ENCODE measurements at places on chromosomes 2 and 18. TPM values are rescaled to one million over a fixed set of nuclear protein-coding genes. Genes with fewer than 3 reads are reported as not detected.

- no peak for DNase-seq
Observed at GRCh38 chr2:231521443-231521842, 8.8 kb downstream of the NMUR1 start.

DNA sequence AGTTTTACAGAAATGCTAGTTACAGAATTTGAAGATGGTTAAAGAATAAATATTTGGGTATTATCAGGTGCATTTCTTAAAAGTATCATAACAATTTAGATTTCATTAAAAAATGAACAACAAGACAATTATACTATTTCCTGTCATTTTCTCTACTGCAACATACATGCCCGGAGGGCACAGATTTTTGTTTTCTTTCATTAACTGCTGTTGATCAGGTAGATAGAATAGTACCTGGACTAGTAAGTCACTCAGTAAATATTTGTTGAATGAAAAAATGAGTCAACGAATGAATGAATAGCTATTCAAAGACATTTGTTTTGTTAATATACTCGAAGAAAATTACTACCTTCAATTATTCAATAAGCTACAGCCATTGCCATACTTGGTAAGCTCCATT lies 531.2 kb upstream of the VRK2 start:
- DNase-seq: no peak

Gene FAM124B
- total RNA-seq: 0.94 TPM

Gene ZSWIM2
- total RNA-seq: not detected

DNA sequence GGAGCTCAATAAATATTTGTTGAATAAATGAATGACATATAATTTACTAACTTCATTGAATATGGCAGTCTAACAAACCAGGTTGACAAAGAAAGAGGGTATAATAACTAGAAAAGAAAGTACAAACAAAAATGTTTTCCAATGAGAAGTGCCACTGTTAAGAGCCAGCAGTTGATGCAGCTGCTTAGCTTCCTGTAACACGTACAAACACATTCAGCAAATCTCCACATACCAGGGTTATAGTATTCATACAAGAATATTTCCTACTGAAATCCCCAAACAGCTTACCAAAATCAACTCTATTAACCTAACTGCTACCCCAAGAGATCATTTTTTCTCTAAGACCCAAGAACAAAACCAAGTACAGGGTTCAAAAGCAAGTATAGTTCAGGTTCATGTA lies 77.7 kb downstream of the THADA start:
- DNase-seq: no peak

Gene TMEM17
- total RNA-seq: not detected

GRCh38 chr18:48833701-48834412 lies 116.9 kb downstream of the SMAD7 start:
- DNase-seq: peak; percentile 84

DNA sequence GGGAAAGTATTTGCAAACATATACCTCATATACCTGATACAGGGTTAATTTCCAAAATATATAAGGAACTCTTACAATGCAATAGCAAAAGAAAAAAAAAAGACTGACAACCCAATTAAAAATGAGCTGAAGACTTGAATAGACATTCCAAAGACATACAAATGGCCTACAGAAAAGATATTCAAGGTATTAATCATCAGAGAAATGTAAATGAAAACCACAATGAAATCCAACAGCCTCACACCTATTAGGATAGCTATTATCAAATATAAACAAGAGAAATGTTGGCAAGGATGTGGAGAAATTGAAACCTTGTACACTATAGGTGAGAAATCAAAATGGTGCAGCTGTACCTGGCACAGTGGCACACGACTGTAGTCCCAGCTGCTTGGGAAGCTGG lies 25.7 kb downstream of the NR4A2 start:
- no peak for DNase-seq

- DNase-seq: no peak
Observed at GRCh38 chr2:86026744-86027065, 79.0 kb downstream of the POLR1A start.

Gene DCDC2C
- total RNA-seq: not detected

DNA sequence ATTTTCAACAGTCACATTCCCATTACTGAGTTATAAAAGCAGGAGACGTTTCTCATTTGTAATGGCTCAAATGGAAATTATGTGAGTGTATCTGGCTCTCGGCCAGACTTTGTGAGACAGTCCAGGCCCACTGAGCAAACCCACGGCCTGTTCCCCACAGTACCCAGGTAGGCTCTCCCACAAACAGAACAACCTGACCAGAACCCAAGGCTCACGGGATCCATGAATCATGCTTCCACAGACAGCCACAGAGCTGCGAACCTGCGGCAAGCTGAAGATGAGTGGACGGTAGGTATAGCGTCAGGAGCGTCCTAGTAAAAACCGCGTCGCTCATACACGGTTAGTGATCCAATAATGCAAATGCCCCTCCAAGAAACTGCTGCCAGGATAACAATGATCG lies 34.2 kb downstream of the NDUFA10 start:
- DNase-seq: no peak

Gene MOGAT1
- total RNA-seq: not detected

Gene CCNT2
- 26.2 TPM for total RNA-seq

Gene ZNF396
- total RNA-seq: 1.9 TPM

DNA sequence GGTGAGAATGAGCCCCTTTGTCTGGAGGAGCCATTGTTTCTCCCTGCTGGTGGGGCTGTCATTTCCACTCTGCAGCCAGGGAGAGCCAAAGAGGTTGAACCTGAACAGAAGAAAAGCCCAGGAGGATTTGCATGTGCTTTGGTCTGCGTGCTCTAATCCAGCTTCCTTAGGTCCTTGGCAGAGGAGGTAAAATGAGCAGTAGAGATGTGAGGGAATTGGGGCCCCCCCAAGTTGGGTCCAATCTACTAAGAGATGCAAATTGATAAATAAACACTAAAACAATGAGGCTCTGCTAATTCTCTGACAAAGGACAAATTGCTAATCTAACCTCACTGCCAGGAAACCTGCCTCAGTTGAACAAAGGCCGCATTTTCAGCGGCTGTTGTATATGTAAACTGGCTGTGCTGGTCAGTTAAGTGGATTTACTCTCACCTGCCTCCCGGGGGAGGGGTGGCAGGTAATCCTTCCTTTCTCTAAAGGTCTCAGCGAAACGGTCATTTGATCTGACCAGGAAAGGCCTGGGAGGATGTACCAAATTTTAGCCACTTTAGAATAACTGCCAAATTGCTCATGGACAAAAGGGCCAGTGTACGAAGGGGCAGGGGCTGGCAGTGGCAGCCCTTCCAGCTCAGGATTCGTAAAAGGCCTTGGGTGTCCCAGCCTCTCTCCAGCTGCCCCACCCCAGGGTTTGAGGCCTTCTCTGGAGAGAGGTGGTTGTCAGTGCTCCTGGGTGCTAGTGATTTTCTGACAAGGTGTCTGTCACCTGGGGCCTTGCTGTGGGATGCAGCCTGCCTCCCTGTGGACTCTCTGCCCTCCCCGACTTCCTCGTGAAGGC lies 193.6 kb downstream of the MIB1 start:
- DNase-seq: no peak

DNA sequence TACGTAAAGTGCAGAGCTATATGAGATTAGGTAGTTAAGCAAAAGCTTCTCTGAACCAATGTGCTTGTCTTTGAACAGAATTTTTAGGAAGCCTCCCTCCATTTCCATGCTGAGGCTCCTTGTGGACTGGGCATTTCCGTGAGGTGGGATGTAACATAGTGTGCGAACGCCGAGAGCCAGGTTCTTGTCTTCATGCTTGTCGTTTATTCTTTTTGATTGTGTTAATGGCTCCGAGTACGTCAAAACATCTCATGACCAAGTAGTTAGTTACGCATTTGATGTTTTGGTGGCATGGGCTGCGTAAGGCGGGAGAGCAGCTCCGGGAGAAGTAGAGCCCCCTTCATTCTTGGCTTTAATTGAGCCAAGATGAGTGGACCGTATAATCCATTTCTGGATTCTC lies 32.9 kb downstream of the DGKD start:
- DNase-seq: no peak

DNA sequence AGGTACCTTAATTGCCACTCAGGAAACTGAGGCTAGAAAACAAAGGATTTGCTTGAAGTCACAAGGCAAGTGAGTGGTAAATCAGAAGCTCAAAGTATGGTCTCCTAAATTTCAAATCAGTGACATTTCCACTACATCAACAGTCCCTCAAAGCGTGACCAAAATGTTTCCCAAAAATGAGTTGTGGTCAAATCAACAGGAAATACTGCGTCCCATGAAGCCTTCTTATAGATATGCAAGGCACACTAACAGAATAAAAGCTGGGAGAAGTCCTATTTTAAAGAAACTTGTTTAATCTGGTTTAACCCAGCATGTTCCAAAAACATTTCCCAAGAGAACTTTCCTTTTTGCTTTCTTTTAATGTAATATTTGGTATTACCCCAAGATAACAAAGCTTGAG lies 249.4 kb downstream of the EXOC6B start:
- DNase-seq: no peak

- DNase-seq: no peak
Observed at GRCh38 chr2:13115643-13116042, 398.9 kb downstream of the TRIB2 start.

Gene SLC38A11
- total RNA-seq: 7.0 TPM

Gene ABCG8
- 3.3 TPM for total RNA-seq

DNA sequence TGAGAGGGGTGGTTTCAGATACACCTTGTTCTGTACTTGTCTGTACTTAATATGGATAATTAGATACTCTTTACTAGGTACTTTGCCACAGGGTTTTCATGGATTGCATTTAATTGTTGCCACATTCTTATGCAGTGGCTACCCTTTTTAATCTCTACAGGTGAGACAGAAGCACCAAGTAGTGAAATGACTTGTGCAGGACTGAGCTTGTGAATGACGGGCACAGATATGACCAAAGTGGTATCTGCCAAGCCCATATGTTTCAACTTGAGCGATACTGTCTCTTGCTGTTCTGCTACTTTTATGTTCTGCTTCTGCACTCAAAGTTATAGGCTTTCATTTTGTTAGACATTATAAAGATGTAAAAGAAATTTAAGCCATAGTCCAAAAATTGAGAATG lies 288.2 kb downstream of the ARHGAP15 start:
- no peak for DNase-seq

- DNase-seq: no peak
Observed at GRCh38 chr2:137380610-137381009, 583.7 kb upstream of the HNMT start.

GRCh38 chr2:232304236-232304635 lies 74.3 kb upstream of the ALPP start:
- DNase-seq: no peak

Gene OTOS
- total RNA-seq: not detected

- DNase-seq: peak; percentile 22
Observed at GRCh38 chr18:76380127-76380729, 114.8 kb downstream of the ZNF516 start.

Gene SIX3
- not detected for total RNA-seq

Gene MSTN
- 0.70 TPM for total RNA-seq

Gene RGPD3
- total RNA-seq: not detected

Gene CCDC141
- total RNA-seq: 11.6 TPM

DNA sequence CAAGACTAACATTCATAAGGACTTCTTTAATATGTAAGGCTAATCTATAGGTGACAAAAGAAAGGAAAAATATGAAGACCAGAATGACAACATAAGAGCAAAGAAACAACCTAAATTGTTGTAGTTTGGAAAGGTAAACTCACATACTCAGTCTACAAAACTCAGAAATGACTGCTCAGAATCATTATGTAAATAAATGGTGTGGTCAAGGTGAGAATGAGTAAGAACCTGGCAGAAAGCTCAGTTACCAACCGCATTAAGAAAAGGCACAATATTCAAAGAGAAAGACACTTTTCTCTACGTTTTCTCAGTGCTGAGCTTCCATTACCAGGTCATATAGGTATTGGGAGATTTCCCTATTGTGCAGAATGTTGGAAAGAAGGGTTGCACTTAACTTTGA lies 15.8 kb downstream of the ATF2 start:
- no peak for DNase-seq

GRCh38 chr18:28407681-28408080 lies 230.8 kb upstream of the CDH2 start:
- DNase-seq: no peak

GRCh38 chr2:239366740-239367139 lies 34.1 kb downstream of the HDAC4 start:
- peak; percentile 32 for DNase-seq

GRCh38 chr2:216920143-216920876 lies 60.4 kb upstream of the TNP1 start:
- no peak for DNase-seq

GRCh38 chr2:161905389-161906046 lies 168.5 kb downstream of the DPP4 start:
- no peak for DNase-seq

GRCh38 chr2:203804070-203804469 lies 63.5 kb upstream of the CTLA4 start:
- DNase-seq: no peak

Gene PID1
- 64.4 TPM for total RNA-seq

Gene KCNG2
- total RNA-seq: 2.3 TPM

GRCh38 chr2:64586883-64587481 lies 62.9 kb downstream of the AFTPH start:
- no peak for DNase-seq

- DNase-seq: no peak
Observed at GRCh38 chr2:200308546-200309295, 2.2 kb downstream of the SPATS2L start.

DNA sequence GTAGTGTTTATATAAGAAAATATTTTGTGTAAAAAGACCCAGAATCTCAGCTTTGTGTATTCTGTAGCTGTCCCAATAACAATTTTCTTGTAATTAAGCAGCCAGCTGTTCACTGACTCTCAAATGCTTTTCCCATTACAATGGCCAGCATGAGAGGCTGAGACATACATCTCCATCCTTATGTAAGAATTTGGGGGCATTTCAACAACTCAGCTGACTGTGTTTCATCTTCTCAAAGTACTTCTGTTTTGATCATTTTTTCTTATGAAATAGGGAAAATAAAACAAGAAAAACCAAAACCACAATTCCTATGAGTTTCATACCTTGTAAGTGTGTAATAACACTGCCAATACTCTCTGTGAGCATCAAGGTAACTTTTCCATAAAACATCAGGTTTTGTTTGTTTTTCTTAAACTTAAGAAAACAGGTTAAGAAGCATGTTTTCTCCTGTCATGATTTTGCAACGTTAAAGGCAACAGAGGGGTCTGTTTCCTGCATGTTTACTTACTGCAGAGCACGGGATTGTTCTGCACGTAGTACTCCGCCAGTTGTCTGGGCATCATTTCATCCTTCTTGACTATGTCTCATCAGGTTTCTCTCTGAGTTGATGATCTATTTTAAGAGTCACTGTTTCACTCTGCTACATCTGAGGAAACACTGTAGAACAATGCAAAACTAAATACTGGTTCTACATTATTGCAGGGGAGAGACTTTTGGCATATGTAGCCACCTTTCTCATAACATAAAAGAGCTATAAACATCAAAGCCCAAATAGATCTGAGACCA lies 62.9 kb upstream of the CYRIA start:
- no peak for DNase-seq

Gene DRC1
- total RNA-seq: not detected

GRCh38 chr2:207970826-207971180 lies 54.5 kb downstream of the PLEKHM3 start:
- DNase-seq: no peak

Gene LAMA3
- 69.9 TPM for total RNA-seq
